Bronchial smooth muscle cell (primary cell): ENCODE measurements at places on chromosomes 4 and X. TPM values are rescaled to one million over a fixed set of nuclear protein-coding genes. Genes with fewer than 3 reads are reported as not detected.

The REPS2 gene
- 0.16 and 0.52 TPM in 2 replicates for total RNA-seq

The IRAK1 gene
- 28.7 and 31.8 TPM in 2 replicates for total RNA-seq

The GPR119 gene
- total RNA-seq: not detected in 2 replicates

The COL25A1 gene
- total RNA-seq: 0.16 and 0.34 TPM in 2 replicates

The PAK3 gene
- 1.4 and 1.6 TPM in 2 replicates for total RNA-seq

The MAGEA10 gene
- total RNA-seq: not detected in 2 replicates

The FUNDC1 gene
- 7.0 and 10.6 TPM in 2 replicates for total RNA-seq

The PNCK gene
- 0.17 and 0.32 TPM in 2 replicates for total RNA-seq

The ADGRL3 gene
- not detected in 2 replicates for total RNA-seq

The USP17L26 gene
- total RNA-seq: not detected in 2 replicates

The CFP gene
- total RNA-seq: 0.17 and 0.47 TPM in 2 replicates

The SGCB gene
- total RNA-seq: 26.5 and 27.6 TPM in 2 replicates

The WDR17 gene
- 1.4 and 4.3 TPM in 2 replicates for total RNA-seq

The SMIM10 gene
- total RNA-seq: 5.7 and 7.4 TPM in 2 replicates

The ENAM gene
- 0.94 TPM in 1 of 2 replicates, not detected in the other for total RNA-seq

The HTATSF1 gene
- 30.7 and 31.5 TPM in 2 replicates for total RNA-seq

The F9 gene
- total RNA-seq: not detected in 2 replicates

The BEX4 gene
- 12.1 and 22.4 TPM in 2 replicates for total RNA-seq

The TEX28 gene
- not detected in 2 replicates for total RNA-seq

The AFF2 gene
- 0.79 TPM in 1 of 2 replicates, not detected in the other for total RNA-seq

The CFI gene
- 1.8 and 4.9 TPM in 2 replicates for total RNA-seq

The HS3ST1 gene
- total RNA-seq: under 0.01 TPM in 1 of 2 replicates, not detected in the other

The UCP1 gene
- total RNA-seq: not detected in 2 replicates

The JADE1 gene
- total RNA-seq: 14.8 and 23.2 TPM in 2 replicates

The TLL1 gene
- total RNA-seq: not detected in 2 replicates

The CRMP1 gene
- total RNA-seq: under 0.01 and 0.86 TPM in 2 replicates

The ATOH1 gene
- total RNA-seq: not detected in 2 replicates

The VGLL1 gene
- total RNA-seq: not detected in 2 replicates

The MAP3K15 gene
- total RNA-seq: not detected in 2 replicates

The FGF5 gene
- total RNA-seq: 2.7 and 4.1 TPM in 2 replicates

The USP17L25 gene
- total RNA-seq: not detected in 2 replicates

The HSPA4L gene
- 5.8 and 9.3 TPM in 2 replicates for total RNA-seq

The ABCB7 gene
- 18.8 and 19.2 TPM in 2 replicates for total RNA-seq
